ENCODE measurements at places on chromosomes 13 and 19. TPM values are rescaled to one million over a fixed set of nuclear protein-coding genes. Genes with fewer than 3 reads are reported as not detected.

FFAR3 gene
- total RNA-seq = not detected

PPP1R15A gene
- total RNA-seq = 51.0 TPM

CEACAM16 gene
- total RNA-seq = not detected

DNA sequence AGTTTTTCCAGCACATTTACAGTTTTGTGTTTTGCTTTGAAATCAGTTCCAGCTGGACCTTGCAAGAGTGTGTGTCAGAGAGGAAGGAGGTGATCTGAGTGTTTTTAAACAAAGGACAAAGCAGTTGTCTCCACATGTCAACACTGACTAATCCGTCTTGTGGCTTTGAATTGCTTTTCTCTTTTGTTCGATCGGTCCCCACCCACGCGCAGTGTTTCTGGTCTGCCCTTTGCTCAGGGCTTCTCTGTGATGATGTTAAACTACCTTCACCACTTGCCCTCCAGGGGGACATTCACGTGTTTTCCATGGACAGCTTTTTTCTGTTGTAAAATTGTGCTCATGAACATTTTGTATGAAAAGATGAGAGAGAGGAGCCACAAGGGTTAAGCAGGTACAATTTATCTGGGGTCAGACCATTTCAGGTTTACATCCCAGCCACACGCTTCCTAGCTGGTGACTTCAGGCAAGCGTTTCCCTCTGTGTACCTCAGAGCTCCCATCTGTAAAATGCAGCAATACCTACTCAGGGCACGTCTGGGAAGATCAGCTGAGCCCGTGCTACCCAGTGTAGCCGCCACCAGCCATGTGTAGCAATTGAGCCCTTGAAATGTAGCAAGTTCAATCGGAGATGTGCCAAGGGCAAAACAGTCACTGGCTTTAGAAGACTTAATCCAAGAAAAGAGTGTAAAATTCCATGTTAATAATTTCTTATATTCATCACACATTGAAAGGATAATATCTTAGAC is 13.5 kb upstream of the PLA2G4C start:
- peak; percentile 44 for DNase-seq

GRCh38 chr19:39030854-39031367 is 1.4 kb downstream of the FBXO27 start:
- DNase-seq = no peak

- DNase-seq = no peak
These were observed 572.5 kb downstream of the LIG4 start for GRCh38 chr13:107642831-107643230.

GRCh38 chr19:15437355-15438123 is 12.2 kb downstream of the WIZ start:
- no peak for DNase-seq

- no peak for DNase-seq
These were observed 1303.4 kb downstream of the PCDH9 start for GRCh38 chr13:65926750-65927171.
